NCI-H1417 (cell line): ENCODE measurements at places on chromosomes 4 and X.

- no peak for DNase-seq
These were observed 204.5 kb downstream of the FMR1NB start for GRCh38 chrX:148185631-148186030.

DNA sequence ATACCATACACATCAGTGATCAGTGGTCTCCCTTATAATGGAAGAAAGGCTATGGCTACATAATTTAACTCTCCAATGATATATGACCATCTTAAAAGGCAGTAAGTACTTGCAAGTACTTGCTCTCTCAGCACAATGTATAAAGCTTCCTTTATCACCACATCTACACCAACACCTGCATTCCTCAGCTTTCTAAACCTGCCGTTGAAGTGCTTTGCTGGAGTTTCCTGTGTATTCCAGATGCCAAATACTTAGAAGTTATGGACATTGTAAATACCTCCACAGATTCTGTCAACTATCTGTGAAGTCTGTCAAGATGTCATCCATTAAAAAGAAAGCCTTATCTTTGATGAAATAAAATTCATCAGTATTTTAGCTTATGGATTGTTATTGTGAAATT is 335.0 kb upstream of the GALNTL6 start:
- DNase-seq = no peak

DNA sequence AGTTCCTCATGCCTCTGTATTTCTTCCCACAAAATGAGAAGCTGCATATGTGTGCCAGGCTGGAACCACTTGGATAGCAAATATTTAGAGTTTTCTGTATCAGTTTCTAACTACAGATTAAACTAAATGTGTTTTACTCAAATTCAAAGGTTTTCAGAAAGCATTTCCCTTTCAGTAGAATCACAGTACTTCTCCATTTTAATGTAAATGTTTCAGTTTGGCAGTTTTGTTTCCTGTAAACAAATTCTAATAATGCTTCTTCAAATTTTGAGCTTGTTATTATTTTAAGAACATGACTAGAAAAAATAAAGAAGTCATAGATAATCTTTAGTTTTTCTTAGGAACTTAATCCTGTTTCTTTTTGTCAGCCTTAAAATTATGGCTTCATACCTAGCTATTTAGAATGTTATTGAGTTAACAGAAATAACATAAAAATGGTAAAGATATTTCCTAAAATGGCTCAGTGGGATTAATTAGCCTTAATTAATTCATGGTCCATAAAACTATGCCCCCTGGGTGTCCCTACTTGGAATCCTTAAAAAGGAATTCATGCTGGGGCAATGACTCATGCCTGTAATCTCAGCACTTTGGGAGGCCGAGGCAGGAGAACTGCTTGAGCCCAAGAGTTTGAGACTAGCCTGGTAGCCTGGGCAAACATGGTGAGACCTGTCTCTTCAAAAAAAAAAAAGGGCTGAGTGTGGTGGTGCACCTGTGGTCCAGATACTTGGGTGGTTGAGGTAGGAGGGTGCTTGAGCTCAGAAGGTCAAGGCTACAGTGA is 83.8 kb upstream of the GPR34 start:
- no peak for DNase-seq

- DNase-seq = peak; percentile 63
These were observed 568 bp downstream of the NIPAL1 start for GRCh38 chr4:48017108-48017571.

DNA sequence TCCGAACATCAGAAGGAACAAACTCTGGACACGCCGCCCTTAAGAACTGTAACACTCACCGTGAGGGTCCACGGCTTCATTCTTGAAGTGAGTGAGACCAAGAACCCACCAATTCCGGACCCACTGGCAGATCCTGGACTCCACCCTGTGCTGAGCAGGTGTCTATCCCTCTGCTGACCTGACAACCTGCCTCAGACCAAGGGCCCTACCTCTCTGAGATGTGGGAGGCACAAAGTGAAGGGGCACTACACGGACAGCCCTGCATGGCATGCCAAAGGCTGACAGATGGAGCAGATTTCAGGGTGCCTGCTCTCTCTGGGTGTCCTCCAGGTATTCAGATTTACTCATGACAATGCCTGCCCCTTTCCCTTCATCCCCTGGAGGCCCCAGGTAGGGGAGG is 14.0 kb upstream of the HSFX1 start:
- no peak for DNase-seq

- DNase-seq = no peak
These were observed 130.2 kb downstream of the TMA16 start for GRCh38 chr4:163624727-163625126.

GRCh38 chrX:150958177-150958576 is 25.0 kb upstream of the HMGB3 start:
- DNase-seq = no peak

DNA sequence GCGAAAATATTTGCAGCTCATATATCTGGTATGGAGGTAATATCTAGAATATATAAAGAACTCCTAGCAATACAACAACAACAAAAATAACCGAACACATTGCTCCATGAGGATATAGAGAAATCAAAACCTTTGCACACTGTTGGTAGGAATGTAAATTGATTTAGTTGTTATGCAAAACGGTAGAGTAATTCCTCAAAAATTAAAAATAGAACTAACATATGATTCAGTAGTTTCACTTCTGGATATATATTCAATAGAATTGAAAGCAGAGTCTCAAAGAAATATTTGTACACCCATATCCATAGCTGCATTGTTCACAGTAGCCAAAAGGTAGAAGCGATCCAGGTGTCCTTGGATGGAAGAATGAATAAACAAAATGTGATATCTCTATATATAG is 203.0 kb upstream of the CNKSR2 start:
- no peak for DNase-seq

- DNase-seq = no peak
These were observed 3.2 kb downstream of the SEL1L3 start for GRCh38 chr4:25859429-25860148.

DNA sequence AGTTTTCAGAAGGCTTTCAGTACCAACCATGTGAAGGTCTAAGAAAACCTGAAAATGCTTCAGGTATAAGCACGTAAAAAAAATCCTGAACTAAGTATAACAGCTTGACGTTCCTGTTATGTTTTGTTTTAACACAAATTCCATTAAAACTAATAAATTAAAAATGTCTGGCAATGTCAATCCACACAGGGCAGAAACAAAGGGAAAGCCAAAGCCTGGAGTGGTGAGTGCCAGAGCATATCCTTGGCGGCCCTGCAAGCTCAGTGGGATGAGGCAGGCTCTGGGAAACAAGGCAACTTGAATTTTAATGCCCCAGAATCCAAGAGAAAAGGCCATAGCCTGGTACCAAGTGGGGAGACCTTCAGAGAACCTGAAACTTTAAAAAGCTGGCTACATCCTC is 78.2 kb downstream of the EPHA5 start:
- DNase-seq = no peak

GRCh38 chrX:31240982-31241381 is 169.1 kb upstream of the FTHL17 start:
- DNase-seq = no peak

DNA sequence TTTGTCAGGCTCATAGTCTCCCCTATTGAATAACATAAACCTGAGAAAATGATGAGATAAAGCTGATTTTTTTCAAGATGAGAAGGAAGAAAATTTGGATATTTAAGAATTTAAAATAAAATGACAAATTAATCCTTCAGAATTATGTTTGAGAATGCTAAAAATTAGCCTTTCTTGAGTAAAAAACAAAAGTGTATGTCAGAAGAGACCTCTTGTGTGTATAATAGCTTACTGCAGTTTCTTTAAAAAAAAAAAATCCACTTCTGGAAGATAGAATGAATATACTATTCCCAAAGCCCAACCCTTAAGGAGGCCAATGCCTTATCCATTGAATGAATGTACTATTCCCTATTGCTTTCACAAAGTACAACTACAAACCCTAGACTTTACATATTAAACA is 281.8 kb downstream of the RAPGEF2 start:
- DNase-seq = no peak

GRCh38 chr4:137660211-137660610 is 127.9 kb upstream of the PCDH18 start:
- no peak for DNase-seq

DNA sequence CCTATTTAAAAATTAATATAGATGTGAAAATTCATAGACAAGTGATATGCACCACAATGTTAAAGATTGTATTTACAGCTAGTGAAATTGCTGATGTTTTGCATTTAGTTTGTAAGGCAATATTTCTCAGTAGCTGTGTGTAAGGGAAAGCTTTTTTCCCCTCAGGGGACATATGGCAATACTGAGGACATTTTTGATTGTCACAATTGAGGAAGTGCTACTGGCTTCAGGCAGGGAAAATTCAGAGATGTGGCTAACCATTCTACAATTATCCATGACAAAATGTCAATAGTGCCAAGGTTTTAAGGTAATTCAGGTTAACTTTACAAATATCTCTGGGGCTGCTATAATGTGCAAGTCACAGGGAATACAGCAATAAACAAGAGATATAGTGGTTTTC is 66.1 kb upstream of the IL15 start:
- no peak for DNase-seq

GRCh38 chrX:47146121-47146935 is 1.3 kb downstream of the RBM10 start:
- DNase-seq = peak; percentile 55

DNA sequence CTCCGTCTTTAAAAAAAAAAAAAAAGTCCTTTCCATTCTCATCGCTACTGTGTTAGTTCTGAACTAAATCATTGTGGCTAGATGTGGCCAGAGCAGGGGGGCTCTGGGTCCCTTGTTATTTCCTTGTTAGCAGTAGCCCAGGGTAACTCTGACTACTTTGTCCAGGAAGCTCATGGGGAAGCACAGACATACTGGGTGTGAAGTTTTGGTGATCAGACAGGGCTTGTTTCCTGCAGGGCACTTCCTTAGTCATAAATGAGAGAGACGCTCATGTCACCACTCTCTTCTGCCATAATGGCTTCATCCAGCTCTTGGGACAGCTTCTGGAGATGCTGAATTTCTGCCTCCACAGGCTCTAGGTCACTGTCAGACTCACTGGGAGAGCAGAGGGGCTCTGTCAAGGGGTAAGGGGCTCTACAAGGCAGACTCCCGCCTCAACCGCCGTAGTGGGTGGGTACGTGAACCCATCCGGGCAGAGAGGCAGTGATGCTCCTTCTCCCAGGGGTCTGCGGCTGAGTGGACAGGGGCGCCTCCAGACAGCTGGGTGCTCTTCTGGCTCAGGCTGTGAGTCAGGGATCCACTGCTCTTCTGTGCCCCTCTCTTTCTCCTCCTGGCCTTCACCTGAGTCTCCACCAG is 12.9 kb downstream of the STIM2 start:
- DNase-seq = no peak

GRCh38 chr4:3312362-3312761 is 19.5 kb downstream of the RGS12 start:
- DNase-seq = no peak

DNA sequence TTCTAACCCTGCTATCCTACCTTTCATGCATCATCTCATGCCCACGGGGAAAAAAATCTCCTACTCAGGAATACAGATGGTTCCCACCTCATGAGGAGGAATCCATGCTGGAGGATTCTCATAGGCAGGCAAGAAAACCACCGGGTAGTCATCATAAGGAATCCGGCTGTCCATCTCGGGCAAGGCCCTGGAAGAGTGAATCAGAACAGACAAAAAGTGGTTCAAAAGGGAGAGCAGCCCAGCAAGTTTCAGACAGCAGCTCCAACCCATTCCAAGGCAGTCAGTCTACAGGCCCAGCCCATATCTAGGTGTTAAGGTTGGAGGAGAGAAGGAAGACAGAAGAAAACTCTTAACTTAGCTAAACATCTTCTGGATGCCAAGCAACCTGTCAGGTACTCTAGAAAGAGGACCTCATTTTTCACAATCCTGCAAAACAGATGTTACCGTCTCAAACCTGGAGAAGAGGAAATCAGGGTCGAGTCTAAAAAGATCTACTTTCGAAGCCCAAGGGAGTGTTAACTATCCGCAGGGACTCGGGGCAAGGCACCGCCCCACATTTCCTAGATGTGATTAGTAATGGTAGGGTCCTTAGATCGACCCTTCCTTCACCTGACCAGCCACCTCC is 447 bp downstream of the PDZD11 start:
- no peak for DNase-seq

- no peak for DNase-seq
These were observed 31.5 kb downstream of the TEC start for GRCh38 chr4:48237996-48238645.

- DNase-seq = no peak
These were observed 9.5 kb downstream of the GNRHR start for GRCh38 chr4:67744561-67745283.

- DNase-seq = peak; percentile 94
These were observed 61.3 kb upstream of the TXK start for GRCh38 chr4:48195374-48195773.

DNA sequence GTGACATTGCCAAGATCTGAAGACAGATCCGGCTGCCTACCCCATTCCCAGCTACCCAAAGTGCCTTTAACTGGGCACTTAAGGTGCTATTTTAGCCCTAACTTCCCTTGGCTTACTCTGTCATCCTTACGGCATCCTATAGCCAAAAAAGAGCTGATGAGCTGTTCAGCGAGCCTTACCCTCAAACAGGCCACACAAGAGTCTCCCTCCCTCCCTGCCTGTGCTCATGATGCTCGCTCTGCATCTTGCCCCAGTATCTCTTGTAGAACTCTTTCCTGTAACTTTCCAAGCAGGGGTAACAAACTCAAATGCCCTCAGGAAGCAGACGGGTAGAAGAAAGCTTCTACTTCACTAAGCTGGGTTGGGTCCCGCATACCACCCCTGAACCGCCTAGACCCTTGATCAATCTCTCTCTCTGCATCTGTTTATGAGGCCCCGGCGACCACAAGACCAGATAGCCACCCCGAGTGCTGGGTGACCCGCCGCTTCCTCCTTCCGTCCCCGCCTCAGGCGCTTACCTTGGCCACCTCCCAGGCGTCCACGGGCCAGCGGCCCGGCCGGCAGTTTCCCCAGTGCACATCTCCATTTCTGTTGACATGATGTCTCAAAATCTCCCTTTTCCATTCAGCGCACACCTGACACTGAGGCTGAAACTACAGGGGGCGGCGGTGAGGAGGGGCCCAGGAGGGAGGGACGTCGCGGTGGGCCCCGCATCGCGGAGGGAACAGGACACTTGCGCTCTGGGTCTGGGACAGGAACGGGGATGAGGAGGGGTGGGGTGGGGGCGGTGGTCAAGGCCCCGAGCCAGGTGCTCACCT is 663 bp downstream of the CXorf38 start:
- DNase-seq = no peak

DNA sequence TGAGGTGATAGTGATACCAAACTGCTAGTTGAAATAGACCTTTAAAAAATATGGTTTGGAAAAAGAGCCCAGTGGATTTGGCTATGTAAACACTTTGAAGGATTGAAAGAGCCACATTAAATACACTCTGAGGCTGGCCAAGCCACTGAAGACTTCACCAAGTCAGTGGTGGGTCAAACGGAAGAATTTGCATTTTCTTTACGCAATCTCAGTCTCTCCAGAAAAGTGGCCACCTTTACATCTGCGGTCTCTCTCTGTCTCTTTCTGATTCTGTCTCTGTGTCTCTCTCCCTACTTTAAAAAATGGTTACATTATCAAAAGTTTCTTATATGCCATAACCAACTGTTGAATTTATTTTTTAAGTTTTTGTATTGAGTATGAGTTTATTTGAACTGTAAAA is 651.2 kb upstream of the PITX2 start:
- DNase-seq = no peak

GRCh38 chr4:7307394-7308099 is 115.2 kb downstream of the SORCS2 start:
- no peak for DNase-seq
